ENCODE measurements at places on chromosomes 13 and 19.

DNA sequence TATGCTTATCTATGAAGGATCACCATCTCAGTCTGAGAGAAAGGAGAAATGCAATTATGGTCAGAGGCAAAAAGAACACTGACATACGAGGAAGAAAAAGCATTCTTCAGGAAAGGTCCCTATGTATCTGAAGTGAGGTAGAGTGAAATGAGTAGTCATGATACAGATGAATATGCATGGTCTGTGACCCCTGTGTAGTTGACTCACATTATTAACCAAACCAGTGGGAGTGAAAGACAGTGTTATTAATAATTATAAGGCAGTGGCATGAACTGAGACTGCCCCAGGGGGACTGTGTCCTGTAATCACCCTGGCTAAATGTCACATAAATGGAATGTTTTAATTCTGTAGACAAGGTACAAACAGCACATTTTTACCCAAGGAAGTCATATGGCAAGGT lies 1320.2 kb upstream of the PCDH9 start:
- DNase-seq: no peak

DNA sequence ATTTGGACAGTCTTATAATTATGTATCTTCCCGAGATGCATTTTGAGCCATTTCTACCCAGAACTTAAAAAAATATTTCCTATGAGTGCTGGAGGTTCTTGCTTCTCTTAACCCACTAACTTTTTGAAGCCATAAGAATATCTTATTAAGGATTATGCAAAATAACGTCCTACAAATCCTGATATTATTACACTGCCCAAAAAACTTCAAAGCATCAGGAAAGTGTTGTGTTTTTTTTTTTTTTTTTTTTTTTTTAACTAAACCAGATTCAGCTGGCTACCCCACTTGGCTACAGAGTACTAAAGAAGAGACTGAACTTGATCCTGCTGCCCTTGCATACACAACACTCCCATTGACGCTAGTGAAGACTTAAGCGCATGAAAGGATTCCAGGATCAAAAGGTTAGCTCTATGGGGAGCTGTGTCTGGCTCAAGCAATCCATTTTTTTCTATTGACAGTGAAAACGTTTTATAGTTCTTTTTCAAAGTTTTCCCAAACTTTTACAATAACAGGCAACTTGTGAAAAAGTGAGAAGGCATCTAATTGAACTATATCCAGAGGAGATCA lies 141.4 kb downstream of the KCNRG start:
- DNase-seq: no peak

DNA sequence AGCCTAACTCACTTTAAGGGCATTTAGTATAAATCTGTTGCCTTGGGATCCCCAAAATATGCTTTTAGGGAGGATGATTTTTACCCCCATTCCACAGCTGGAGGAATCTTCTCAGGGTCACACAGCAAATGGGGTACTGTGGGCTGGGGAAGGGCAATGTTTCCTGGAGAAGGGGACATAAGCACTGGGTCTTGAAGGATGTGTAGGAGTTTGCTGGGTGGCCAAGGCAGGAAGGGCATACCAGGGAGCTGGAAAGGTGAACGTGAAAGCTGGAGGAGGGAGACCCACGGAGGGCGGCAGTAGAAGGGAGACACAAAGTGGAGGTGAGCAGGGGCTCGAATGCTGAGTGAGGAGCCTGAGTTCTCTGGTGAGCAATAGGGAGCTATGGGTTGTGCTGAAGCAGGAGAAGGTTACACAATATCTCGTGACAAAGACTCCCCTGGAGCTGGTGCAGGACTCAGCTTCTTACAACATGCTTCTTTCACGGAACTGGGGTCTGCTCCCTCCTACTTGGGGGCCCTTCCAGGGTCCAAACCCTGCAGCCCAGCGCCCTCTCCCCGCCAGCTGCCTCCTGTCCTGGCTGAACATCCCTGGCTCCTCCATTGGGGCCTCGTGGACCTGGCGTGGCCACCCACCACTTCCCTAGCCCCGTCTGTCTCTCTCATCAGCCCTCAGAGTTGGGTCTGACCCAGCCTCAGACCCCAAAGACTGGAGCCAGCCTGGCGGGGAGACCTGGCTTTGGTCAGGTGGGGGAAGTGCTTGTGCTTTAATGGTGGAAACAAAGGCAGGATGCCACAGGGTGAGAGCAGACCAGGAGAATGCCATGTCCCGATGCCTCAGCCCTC lies 11.1 kb downstream of the CILP2 start:
- no peak for DNase-seq

DNA sequence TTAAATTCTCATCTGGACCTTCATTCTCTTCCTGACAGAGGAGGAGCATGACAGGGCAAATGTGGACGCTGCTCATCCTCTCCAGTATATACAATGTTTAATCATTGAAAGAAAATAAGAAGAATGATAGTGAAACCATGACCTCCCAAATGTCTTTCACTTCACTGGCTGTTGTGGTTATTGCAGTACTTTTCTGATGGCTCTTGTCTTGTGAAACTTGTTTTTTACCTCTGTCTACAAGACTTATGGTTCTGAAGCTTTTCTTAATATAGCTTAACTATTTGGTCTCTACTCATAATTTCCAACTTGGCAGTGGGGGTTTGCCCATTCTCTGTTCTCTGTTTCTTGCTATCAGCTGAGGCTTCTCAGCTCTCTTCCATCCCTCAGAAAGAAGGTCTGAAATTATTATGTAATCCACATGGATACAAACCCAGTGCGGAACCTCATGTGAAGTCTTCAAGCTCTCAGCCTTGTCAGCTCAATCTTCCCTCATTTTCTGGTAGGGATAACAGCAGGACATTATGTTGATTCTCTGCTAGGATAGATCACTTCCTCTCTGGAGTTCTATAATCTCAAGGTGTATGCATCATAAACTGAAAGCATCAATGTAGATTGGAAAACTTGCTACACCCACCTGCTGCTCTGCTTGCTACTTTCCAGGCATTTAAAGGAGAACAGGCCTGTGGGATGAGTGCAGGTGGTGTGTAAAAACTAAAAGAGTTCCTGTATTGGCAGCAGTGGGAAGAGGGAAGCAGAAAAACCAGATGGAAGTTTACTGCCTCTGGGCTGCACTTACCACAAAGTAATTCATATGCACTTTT lies 250.3 kb upstream of the HTR2A start:
- no peak for DNase-seq

GRCh38 chr19:1237027-1237659 lies 662 bp downstream of the CBARP start:
- DNase-seq: no peak

DNA sequence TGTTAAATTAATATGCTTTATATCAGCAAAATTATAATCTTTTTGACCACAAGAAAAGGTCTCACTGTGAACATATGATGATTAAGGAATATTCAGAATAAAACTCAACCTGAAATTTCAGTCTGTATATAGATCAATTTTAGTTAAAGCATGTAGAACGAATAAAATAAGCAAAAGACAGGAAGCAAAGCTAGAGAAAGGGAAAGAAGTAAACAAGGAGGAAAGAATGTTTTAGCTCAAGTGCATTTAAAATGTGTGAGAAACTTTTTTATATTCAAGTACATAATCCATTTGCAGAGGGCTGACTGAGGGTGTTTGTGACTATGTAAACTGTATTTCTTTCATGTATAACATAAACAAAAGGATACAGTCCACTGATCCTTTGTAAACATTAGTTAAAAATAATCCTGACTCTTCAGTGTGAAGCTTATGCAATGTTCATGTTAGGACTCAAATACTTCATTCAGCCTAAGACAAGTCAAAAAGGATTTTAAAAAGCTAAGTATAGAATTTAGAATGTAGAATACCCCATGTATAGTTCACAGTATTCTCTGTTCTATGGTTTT lies 472.1 kb downstream of the DIAPH3 start:
- DNase-seq: no peak

DNA sequence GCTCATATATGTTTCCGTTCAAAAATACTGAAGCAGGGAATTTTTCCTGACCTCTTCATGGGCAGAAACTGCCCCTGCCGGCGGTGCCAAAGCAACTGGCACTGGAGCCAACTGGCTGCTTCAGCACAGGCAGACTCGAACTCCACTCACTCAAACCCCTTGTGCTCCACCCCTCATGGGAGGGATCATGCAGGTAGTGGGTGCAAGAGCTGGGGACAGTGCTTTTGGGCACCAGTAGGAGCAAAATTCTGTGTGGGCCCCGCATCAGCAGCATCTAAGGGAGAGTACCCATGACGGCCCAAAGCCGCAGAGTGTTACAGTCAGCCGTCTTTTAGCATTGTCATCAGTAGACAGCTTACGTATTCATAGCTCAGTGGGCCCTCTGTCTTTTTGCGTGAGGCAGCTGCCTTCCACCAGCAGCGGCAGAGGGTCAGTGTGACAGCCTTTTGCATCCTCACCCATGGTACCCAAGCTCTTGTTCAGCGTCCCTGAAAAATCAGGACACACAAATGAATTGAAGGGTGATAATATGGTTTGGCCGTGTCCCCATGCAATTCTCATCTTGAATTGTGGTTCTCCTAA lies 393.8 kb downstream of the SLITRK6 start:
- DNase-seq: no peak

DNA sequence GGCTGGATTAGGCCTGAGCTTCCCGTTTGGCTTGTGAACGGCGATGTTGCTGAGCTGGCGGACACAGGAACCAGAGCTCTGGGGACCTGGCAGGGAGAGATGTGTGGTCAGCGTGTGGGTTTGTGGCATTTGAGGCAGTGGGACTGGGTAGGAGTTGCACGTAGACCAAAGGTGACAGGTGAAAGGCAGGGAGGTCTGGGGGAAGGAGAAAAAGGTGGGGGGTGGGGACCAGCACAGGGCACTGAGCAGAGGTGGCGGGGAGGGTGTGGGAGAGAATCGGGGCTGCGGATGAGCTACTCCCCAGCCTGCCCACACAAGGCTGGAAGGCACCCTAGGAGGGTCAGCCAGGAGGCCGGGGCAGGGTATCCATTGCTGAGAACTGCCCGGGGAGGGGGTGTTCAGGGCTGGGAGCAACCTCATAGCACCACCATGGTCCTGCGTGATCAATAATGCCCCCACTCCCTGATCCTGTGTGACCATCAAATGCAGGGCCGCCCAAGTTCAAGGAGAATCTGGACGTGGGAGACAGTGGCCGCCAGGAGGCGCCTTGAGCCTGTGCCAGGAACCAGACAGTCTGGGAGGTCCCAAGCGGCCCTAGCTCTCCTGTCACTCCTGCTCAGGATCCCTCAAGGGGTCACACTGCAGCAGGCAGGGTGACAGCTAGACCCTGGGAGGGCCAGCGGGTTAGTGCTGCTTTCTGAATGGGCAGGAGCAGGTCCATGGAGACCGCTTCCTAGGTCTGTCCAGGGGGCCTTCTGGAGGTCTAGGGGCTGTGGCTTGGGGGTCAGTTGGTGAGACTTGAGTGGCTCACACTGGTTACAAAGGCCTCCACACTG lies 12.8 kb upstream of the SELENOW start:
- peak; percentile 34 for DNase-seq

- no peak for DNase-seq
These were observed 18.9 kb upstream of the EPHX3 start for GRCh38 chr19:15251010-15251748.

DNA sequence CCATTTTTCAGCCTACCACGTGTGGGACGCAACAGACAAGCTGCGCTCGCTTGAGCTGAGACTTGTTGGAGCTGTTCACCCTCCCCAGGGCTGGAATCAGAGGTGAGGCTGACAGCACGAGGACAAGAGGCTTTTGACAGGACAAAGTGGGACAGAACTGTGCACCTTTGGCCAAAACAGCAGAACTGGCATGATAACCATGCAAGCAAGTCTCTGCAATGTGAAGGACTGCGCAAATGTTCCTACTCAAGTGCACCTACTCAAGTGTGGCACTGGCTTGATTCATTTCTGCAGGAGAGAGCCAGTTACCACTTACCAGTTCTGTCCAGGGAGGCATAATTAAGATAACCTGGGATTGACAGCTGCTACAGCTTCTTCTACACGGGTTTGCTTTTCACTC lies 62.2 kb upstream of the TM9SF2 start:
- no peak for DNase-seq

DNA sequence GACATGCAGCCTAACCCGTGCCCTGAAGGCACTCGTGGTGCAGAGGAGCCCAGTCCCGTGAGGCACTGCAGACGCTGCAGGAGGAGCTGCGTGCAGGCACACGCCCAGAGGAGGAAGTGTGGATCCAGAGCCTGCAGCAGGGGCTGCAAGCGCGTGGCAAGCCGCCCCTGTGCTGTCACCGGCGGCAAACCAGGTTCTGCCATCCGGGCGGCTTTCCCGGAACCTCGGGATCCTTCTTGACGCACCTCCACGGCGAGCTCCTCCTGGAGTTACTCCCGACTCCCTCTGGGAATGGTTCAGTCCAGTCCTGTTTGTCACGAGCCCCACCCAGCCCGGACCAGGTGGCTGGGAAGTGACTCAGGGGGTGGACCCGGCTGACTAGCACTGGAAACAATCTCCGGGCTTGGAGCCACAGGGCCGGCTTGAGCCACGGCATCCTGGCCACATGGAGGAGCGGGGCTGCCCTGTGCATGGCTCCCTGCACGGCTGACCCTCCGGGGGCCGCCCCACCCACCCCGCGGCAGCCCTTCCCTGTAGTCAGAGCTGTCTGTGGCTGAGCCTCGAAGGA lies 10.2 kb downstream of the DPP9 start:
- DNase-seq: no peak

DNA sequence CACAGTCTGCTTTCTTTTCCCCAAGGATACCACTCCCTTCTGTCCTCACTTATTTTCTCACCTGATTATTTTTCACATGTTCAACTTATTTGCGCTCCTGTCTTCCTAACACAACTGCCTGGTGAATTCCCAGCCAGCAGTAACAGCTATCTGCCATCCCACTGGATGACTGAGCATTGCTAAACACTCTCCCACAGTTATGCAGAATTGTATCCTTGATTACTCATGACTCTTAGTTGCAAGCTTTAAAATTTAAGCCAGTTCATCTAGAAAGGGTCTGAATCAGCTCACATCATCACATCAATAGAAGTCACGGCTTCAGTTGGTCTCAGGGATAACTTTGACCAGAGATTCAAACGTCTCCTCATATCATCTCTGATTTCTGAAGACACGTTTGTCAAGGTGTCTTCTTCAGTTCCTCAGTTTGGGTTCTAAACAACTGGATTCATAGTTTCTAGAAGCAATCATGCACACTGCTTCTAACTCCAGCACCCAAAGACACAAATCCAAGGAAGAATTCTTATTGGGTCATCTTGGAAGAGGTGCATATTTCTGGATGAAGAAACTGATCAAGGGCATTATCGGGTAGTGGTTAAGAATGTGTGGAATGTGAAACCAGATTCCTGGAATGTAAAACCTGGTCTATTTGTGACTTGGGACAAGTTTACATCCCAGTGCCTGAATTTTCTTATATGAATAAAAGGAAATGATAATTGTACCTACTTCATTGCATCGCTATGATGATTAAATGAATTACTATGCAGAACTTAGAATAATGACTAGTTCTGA lies 13.9 kb upstream of the DACH1 start:
- no peak for DNase-seq

- no peak for DNase-seq
These were observed 13.4 kb upstream of the C19orf33 start for GRCh38 chr19:38290631-38291147.

GRCh38 chr19:19106056-19106551 lies 32.2 kb downstream of the TMEM161A start:
- DNase-seq: no peak

DNA sequence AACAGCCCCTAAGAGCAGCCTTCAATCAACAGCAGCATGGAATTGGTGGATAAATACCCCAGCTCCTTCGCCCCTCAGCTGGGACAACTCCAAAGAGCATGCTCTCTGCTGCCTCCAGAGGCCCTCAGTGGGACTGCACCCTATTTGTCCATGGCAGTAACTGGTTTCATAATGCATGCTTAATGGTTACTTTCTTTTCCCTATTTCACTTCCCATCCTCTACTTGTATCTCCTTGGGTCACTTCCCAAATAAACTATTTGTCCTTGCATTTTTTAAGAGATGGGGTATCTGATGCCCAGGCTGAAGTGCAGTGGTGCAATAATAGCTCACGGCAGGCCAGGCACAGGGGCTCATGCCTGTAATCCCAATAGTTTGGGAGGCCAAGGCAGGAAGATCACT lies 13.5 kb upstream of the TPM4 start:
- DNase-seq: peak; percentile 68
